ENCODE measurements at places on chromosomes 4 and X.

DNA sequence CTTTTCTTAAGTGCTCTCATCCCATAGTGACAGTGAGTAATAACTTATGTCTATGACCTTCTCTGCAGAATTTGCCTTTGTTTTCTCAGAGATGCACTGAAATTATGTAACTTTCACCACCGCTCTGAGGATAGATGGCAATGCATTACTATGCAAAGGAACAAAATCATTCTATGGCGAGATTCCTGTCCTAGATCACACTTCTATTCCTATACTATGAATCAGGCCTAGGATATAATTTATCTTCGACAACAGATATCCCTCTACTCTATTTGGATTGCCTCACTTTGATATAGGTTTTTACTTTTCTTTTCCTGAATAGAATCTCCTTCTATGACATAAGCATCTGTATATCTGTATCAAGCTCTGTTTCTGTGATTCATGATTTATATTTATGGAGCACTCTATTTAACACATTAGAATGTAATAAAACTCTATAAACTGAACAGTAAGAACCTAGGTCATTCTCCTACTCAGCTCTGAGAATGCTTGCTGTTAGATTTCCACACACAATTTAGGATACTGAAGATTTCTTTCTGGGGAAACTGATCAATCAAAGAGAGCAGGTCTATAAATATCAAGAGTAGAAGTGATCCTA lies 1082.3 kb upstream of the ADGRL3 start:
- no peak for DNase-seq

DNA sequence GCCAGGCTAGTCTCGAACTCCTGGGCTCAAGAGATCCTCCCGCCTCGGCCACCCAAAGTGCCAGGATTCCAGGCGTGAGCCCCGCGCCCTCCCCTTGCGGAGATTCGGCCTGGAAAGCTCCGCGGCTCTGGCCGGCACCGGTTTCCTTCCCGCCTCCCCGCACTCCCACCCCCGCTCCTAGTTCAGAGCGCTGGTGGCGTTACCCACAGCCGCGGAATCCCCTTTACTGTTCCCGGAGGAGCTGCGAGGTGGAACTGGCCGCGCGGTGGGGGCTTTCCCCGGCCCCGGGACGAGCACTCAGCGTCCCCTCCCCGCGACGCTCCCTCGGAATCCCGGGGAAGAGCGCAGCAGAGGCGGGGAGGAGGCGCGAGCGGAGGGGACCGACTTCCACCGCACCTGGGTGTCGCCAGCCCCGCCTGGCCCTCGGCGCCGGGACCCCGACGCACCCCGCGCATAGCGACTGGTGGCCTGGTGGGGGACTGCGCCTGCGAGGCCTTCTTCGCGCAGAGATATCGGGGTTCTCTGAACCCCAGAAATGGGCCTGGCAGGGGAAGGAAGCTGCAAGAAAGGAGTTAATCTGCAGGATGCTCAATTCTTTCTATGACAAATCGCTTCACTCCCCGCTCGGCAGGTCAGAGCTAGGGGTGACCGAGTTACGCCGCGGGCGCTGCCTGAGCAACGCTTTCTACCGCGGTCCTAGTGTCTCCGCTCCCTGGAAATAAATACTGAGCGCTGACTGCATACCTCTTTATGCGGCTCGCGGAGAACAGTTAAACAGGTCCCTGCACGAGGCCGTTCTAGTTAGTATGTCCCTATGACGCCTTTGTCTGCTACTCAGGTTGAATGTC lies 14.6 kb upstream of the SLC25A4 start:
- no peak for DNase-seq

GRCh38 chr4:101993002-101993841 lies 202.7 kb downstream of the BANK1 start:
- no peak for DNase-seq

DNA sequence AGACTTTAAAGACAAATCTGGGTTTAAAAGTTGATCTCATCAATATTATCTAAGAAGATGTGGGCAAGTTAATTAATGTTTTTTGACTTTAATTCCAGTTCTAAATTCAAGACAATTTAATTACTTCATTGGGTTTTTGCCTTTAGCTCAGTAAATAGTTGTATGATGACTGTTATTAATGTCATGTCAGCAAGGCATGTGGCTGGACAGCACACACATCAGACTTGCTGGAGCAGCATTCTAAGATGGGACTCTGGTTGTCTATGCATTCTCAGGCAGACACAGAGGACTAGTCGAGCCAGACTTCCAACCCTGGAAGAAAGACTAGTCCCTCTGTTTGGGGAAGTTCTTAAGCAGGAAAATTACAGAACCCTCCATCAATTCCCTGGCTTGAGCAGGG lies 180.7 kb upstream of the GK2 start:
- DNase-seq = no peak

DNA sequence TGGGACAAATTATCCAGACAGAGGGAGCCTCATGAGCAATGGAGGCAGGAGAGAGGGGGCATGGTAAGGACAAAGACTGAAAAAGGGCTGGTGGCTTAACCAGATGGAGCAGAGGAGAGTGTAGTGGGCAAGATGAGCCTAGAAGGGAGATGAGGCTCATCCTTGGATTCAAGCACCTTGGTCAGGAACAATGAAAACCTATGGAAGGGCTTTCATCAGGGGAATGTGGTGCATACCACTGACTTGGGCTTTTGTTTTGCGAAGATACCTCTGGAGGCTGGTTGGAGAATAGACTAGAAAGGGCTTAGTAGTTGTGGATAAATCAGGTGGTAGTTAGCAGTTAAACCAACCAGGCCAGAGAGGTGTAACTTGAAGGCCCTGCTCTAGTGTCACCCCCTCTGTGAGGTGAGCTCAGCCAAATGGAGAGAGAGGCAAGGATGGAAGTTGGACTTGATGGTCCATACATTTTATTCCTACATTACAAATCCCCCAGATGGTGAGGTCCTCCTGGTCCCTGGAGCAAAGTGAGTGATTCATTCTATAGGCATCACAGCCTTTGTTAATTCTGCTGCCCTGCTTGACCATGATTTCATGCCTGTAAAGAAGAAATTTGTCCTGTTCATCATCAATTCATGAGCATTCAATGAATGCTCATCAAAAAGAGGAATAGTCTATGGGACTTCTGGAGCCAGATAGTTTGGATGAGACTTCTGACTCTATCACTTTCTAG lies 264.8 kb upstream of the IGFBP7 start:
- DNase-seq = no peak

GRCh38 chr4:185955826-185956543 lies 113.0 kb upstream of the TLR3 start:
- no peak for DNase-seq

DNA sequence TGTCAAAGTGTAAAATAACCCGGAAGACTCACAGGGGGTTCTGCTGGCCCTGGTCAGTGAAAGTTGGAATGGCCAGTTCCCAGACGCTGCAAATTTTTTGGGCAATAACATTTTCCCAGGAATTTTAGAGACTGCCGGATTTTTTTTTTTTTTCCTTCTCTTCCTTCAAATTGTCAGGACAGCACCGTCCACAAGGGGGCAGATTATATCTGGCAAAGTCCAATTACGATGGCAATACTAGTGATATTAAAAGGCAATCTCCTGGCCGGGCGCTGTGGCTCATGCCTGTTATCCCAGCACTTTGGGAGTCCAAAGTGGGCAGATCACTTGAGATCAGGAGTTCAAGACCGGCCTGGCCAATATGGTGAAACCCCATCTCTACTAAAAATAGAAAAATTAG lies 20.5 kb downstream of the SLC25A5 start:
- peak; percentile 4 for DNase-seq

DNA sequence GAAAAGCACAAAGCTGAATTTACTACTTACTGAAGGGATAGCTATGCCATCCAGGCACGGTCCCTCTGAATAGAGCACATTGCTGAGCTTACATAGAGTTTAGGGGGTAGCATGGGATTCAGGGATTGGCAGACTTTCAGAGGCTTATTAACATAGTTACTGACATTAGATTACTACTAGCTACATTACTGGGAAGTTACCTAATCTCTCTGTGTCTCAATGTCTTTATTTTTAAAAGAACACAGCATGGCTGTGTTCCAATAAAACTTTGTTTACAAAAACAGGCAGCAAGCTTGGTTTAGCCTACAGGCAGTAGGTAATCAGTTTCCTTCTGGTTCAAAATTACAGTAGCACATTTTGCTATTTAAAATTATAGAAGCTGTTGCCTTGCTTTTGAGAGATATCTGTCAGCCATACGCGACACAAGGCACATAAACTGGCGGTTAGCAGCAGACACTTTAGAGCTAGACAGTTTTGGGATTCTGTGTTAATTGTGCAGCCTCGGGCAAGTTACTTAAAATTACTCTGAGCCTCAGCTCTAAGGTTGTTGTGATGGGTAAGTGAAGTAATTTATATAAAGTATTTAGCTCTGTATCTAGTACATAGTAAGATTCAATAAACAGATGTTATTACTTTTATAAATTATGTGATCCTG lies 6.9 kb downstream of the KLHL8 start:
- no peak for DNase-seq

GRCh38 chr4:137749466-137749865 lies 217.2 kb upstream of the PCDH18 start:
- DNase-seq = no peak

DNA sequence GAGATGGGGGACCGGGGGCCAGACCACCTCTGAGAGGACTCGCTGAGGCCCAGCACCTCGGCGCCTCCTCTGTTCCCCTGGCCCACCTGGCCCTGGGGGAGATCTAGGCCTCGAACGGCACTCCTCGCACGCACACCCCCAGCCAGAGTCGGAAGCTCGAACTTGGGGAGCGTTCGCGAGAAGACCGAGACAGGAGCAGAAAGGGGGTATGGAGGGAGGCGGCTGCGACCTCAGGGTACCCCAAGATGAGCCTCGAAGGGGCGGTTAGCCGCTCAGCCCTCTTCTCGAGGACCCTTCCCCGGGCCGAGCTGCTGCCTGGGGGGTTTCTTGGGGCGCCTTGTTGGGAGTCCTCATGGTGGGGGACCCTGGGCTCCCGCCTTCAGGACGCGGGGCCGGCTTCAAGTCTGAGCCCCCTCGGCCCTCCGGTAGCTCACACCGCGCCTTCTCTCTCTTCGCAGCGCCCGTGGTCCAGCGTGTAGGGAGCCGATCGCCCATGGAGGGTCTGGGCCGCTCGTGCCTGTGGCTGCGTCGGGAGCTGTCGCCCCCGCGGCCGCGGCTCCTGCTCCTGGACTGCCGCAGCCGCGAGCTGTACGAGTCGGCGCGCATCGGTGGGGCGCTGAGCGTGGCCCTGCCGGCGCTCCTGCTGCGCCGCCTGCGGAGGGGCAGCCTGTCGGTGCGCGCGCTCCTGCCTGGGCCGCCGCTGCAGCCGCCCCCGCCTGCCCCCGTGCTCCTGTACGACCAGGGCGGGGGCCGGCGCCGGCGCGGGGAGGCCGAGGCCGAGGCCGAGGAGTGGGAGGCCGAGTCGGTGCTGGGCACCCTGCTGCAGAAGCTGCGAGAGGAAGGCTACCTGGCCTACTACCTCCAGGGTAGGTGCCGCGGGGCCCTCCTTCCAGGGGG lies 706 bp downstream of the DUSP9 start:
- DNase-seq = no peak

DNA sequence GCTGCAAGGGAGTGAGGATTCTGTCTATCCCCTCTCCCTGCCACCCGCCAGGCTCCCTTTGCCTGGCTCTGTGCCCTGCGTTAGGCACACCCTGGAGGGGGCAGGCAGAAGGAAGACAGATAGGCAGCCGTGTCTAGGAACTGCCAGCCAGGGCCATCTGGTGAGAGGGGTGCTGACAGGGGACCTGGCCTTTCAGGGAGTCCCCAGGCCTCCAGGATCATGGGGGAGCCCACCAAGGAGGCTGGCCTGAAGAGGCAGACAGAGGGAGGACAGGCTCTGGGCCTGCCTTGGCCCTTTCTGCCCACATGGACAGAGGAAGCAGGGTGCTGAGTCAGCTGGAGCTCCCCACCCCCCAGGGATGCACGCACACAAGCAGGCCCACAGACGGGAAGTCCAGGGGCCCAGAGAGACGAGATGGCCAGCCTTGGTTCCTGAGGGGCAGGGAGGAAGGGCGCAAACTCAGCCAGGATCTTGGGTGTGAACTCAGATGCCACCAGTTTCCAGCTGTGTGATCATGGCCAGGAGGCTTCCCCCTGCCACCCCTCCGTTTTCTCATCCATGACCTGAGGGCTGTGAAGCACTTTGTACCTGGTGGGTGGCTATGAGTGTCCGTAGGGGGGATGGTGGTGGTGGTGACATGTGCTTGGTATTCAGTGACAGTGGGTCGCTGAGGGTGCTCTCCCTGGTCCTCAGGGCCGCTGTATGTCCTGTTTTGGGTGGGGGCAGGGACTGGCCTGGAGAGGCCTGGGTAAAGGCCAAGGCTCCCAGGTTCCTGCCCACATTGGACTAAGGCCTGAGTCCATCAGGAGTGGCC lies 1.8 kb downstream of the SH3BP2 start:
- no peak for DNase-seq

- no peak for DNase-seq
These were observed 158.3 kb downstream of the AFAP1 start for GRCh38 chr4:7781366-7781765.

GRCh38 chr4:17583941-17584340 lies 6.9 kb downstream of the LAP3 start:
- no peak for DNase-seq

DNA sequence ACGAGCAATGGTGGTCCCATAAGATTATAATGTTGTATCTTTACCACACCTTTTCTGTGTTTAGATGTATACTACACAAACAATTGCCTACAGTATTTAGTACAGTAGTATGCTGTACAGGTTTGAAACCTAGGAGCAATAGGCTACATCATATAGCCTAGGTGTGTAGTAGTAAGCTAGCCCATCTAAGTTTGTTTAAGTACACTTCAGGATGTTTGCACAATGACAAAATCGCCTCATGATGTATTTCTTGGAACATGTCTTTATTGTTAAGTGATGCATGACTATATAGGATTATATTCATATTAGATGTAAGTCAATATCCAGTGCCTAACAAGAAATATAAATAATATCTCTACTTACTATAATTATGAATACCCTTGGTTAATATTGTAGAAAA lies 104.6 kb downstream of the SLC10A6 start:
- DNase-seq = no peak

DNA sequence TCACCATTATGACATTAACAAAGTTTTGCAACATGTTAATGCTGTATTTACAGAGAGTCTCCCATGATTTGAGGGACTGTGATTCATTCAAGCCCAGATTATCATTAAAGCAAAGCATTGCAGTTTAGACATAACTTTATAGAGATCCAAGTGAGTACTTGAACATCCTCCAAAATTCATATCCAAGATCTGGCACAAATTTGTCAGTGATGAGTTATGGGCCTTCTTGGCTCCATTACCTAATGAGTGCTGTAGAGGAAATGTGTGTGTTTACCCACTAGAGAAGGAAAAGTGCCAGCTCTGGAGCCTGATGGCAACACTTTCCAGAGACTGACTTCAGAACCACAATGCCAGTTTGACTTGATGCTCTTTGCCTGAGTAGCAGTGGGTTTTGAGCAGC lies 432.3 kb downstream of the GALNTL6 start:
- DNase-seq = no peak

GRCh38 chr4:53788621-53789020 lies 197.3 kb upstream of the LNX1 start:
- DNase-seq = no peak

- peak; percentile 12 for DNase-seq
These were observed 21.4 kb upstream of the NOX1 start for GRCh38 chrX:100895365-100896075.

DNA sequence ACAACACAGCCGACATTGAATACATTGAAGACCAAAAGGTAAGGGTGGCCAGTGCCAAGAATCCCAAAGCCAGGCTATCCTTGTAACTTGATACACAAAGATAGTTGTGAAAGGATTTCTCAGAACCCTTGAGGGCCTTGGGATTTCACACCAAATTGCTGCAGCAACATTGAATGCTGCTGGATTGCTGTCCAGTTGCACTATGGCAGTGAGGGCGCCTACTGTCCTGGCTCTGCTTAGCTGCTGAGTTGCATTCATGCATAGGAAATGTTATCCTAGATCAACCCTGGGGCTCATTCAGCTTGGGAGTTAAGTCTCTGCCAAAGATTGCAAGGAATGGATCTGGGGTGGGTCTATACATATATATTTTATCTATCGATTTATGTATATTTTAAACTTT lies 38.7 kb downstream of the LONRF3 start:
- no peak for DNase-seq

Measured in NCI-H1105 (cell line).